ENCODE measurements at places on chromosomes 11 and 22.
A peak's percentile ranks its signal among the peaks of the same experiment; 100 is the strongest.

GRCh38 chr11:96311120-96311568 lies 31.9 kb downstream of the MAML2 start:
- DNase-seq = no peak

GRCh38 chr11:59267196-59267595 lies 54.5 kb upstream of the MPEG1 start:
- DNase-seq = no peak

DNA sequence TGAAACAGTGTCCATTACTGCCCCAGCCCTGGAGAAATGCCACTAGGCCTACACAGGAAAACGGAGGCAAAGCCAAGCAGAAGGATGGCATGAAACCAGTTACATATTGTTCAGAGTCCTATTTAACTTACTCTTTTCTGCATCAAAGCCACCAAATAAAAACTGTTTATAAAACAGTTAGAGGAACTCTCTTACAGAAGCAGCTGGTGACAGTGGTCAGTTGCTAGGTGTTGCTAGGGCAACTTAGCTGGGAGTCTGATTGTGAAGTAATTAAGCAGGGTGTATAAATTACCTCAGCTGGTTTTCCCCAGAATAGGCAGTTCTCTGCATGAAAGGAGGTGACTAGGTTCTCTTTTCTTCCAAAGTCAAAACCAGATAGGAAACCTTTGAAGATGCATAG lies 115.6 kb upstream of the ZBED5 start:
- no peak for DNase-seq

GRCh38 chr11:33655842-33656600 lies 44.6 kb downstream of the C11orf91 start:
- DNase-seq = no peak

DNA sequence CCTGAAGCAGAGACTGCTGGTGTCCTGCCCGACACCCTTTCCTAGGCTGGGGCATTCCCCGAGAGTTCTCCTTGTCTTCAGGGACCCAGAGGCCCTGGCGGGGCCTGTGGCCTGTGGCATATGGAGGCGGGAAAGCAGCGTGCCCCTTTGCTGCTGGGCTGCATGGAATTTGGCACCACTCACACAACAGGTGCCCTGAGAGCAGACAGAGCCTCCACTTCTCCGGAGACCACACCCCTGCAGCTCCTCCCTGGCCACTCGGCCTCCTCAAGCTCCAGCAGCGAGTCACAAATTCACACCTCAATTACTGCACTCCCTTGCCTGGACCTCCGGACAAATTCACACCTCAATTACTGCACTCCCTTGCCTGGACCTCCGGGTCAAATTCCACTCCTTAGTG lies 1375.2 kb downstream of the TBC1D22A start:
- peak; percentile 42 for DNase-seq

GRCh38 chr11:1749395-1750351 lies 722 bp downstream of the IFITM10 start:
- DNase-seq = no peak

DNA sequence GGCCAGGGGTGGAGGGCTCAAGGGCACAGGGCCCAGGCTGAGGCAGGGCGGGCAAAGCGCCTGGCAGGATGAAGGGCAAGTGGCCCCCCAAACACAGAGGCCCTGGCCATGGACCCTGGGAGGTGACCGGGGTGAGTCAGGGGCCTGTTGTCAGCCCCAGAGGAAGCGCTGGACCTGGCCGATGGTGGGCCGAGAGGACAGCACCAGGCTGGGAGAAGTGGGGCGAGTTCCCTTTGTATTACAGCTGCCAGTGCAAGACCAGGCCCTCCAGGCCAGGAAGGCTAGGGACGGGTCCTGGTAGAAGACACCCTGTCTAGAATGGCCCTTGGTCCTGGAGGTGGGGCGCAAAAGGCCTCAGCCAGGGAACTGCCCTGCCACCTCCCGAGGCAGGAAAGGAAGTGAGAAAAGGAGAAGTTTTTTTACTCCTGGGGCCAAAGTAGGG lies 12.8 kb downstream of the CXCR5 start:
- no peak for DNase-seq

DNA sequence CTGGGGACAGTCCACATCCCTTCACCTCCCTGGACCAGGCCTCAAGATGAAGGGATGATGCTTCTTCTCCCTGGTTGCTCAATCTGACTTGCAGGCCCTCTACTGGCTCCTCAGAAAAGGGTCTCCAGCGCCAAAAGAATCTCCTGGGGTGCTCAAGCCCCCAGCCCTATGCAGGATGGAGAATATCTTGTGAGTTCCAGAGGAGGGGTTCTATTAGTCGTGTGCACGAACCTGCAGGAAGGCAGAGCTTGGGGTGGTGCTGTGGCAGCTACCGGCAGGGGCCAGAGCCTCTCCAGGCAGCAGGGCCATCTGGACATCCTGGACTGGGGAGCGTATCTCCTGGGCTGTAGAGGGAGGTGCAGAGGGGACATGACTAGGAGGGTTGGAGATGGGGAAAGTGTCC lies 1339.5 kb downstream of the BRD1 start:
- peak; percentile 25 for DNase-seq

Data from NCI-H2171 treated with DMSO at 0.1 percent for 48 hours (cell line).